ENCODE measurements at places on chromosomes 1 and 21.

DNA sequence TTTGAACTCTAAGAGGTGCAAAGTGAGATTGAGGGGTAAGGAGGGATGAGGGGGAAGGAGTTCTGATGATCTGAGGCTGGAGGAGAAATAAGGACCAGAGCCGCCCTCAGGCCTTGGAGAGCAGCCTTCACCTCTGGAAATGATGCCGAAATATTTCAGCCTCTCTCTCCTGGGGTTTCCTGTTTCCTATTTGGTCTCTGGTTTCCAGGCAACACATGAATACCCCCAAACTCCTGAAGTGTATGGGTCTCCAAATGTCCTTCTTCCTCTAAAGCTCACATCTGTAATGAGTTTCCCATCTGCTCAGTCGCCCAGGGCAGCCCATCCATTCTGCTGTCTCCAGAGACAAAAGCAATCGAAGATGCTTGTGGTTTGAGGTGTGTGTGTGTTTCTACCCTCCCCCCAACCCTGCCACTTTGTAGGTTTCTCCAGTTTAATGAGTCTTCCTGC, 52.0 kb upstream of the FAM20B start:
- DNase-seq: no peak

- no peak for DNase-seq
Measured at GRCh38 chr1:165531021-165531420, 12.8 kb upstream of the LRRC52 start.

DNA sequence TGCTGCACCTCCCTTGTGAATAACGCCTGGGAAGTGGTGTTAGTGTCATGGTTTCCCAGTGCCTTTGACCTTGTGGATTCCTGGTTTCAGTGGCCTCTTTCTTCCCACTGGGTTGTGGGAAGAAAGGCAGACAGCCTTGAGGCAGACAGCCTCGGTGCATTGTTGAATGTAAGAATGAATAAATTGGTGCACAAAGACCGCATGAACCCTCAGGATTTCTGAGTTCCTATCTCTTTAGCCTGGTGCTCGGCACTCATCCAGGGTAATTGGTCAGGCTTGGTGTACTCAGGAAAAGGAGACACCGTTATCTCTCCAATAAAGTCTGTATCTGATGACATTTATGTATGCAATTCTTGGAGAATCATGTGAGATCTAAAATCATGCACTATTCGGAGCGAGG, 5.1 kb downstream of the ZNF362 start:
- no peak for DNase-seq

- no peak for DNase-seq
Measured at GRCh38 chr1:152018537-152018936, 18.3 kb downstream of the S100A11 start.

DNA sequence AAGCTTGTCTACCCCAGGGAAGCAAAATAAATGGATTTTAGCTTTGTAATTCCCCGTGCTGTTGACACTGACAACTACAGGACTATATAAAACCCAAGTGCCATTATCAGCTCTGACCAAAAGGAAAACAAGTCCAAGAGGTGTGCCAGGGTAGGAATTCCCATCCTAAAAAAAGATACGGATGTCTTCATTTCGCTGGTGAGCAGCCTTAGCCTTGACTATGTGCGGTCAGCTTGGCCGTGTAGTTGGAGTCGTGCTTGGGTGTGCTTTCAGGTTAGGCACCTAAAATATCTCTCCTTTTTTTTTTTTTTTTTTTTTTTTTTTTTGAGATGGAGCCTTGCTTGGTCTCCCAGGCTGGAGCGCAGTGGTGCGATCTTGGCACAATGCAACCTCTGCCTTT, 28.9 kb upstream of the ACTN2 start:
- no peak for DNase-seq

DNA sequence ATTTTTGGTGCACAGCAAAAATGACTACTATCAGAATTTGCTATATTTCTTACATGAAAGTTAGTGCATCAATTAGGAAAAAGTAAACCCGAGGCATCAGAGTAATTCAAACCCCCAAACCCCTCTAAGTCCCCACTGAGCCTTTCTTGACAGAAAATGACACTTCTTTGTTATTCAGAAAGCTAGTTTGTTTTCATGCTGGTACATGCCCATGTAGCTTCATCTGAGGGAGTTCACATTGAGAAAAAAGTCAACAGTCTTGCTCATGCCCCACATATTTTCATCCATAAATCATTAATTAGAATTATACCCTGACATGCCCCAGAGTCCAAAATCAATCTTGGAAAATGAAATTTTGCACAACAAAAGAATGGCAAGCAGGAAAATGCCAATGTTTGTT, 39.9 kb upstream of the PDC start:
- no peak for DNase-seq

GRCh38 chr1:155116113-155116764, 11.4 kb upstream of the EFNA1 start:
- DNase-seq: no peak

DNA sequence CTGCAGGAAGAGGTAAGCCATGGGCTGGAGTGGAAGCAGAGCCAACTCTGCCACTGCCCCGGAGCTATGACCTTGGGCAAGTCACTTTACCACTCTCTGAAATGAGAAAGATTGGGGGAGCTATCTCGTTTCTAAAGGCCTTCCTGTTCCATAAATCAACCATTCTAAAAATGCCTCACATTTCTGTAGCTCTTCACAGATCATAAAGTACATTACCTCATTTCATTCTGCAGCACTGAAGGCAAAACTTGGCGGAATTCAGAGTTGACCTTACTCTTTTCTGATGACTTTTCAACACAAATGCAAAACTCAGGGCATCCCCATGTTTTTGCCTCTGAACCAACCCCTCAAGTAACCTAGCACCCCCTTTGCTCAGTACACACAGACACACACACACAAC, 404.0 kb upstream of the NFIA start:
- no peak for DNase-seq

DNA sequence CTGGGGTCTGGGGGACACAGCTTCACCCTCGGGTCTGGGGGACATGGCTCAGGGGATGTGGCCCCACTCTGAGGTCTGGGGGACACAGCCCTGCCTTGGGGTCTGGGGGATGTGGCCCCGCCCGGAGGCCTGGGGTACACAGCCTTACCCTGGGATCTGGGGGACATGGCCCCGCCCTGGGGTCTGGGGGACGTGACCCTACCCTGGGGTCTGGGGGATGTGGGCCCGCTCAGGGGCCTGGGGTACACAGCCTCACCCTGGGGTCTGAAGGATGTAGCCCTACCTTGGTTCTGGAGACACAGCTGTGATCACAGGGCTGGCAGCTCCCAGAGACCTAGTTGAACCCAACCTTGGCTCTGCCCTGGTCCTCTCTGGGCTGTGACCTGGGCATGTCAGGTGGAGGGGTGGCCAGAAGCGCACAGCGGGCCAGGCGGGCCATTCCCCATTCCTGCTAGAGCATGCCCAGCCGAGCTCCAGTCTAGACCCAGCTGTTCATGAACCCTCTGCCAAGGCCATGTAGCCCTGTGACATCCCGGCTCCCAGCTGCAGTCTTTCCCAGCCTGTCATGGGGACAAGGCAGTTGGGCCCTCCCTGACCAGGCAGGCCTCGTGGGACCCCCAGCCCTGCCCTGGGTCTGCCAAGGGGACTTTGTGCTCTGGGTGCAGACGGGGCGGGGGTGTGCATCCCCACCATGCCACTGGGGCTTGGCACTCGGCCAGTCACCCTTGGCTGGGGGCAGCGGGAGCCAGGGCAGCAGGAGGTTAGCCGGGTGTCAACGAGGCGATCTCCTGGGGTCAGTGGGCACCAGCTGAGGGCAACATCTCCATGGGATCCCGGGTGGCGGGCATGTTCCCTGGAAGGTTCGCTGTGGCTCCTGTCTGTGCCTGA, 43.9 kb downstream of the WNT9A start:
- DNase-seq: no peak

Data from HCEC 1CT (cell line).